ENCODE measurements at places on chromosomes 7 and 10. TPM values are rescaled to one million over a fixed set of nuclear protein-coding genes. Genes with fewer than 3 reads are reported as not detected.

The RAMP3 gene
- total RNA-seq = not detected

The CCZ1 gene
- 84.2 TPM for total RNA-seq

The GRM8 gene
- not detected for total RNA-seq

The KNDC1 gene
- 1.3 TPM for total RNA-seq

The ASL gene
- 27.1 TPM for total RNA-seq

The NSUN5 gene
- 55.1 TPM for total RNA-seq

The ZKSCAN5 gene
- total RNA-seq = 9.3 TPM

The MINDY4 gene
- total RNA-seq = 2.8 TPM

The AEBP1 gene
- total RNA-seq = not detected

The RAPGEF5 gene
- total RNA-seq = 0.16 TPM

The CLDN4 gene
- total RNA-seq = 6.1 TPM

The HPS6 gene
- 35.3 TPM for total RNA-seq

The PCDH15 gene
- total RNA-seq = not detected

The ELFN1 gene
- 0.23 TPM for total RNA-seq

The ZP3 gene
- total RNA-seq = 20.2 TPM

The PRPS1L1 gene
- total RNA-seq = not detected

The FFAR4 gene
- total RNA-seq = 0.13 TPM

The MMD2 gene
- not detected for total RNA-seq

The PPP1R9A gene
- 2.6 TPM for total RNA-seq

The DNAH11 gene
- total RNA-seq = 0.20 TPM

The LRIT1 gene
- total RNA-seq = not detected

The MRLN gene
- total RNA-seq = not detected

The ARHGAP22 gene
- 4.1 TPM for total RNA-seq

The FOXP2 gene
- not detected for total RNA-seq

The AP1S1 gene
- 148 TPM for total RNA-seq

The PRKAR2B gene
- 2.8 TPM for total RNA-seq

The STOX1 gene
- 0.45 TPM for total RNA-seq

The ACTL6B gene
- not detected for total RNA-seq

The ATRNL1 gene
- total RNA-seq = 0.21 TPM

The FAM131B gene
- total RNA-seq = 0.49 TPM
